Glutamatergic neuron (in vitro differentiated cells): ENCODE measurements at places on chromosomes 4 and X.

DNA sequence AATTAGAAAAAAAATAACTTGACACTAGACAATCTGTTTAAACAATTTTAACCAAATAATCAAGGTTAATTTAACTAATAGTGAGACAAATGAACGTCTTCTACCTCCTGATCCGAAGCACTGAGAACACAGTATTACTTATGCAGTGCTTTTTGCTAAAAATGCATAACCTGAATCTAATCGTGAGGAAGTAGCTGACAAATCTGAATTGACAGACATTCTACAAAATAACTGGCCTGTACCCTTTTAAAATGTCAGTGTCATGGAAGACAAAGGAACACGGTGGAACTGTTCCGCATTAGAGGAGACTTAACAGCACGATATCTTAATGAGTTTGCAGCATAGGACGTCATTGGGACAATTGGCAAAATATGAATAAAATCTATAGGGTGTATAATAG lies 631.2 kb upstream of the ZFP42 start:
- DNase-seq = no peak

DNA sequence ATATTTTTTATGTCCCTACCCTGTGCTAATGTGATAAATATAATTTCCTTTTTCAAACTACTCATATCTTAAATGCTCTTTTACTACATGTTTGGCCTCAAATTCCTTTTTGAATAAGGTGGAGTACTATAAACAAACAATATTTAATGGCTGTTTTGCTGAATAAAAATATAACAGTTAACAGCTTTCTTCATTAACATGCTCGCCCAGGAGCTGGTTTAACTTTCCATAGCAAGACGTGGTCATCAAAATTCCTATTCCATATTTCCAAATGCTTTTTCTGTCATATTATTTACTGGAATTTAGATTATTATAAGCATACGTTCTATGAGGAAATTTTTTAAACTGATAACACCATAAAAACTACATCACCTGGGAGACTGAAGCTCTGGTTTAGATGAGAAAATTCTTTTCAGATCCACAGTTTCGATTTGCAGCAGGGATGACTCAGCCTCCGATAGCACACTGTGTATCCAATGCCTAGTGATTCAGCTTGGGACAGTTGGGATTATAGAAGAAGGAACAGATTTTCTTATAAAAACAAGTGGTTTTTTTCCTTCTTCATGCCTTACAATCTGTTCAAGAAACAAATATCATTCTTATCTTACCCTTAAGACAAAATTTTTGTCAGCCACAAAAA lies 129.1 kb downstream of the FBXO8 start:
- DNase-seq = no peak

DNA sequence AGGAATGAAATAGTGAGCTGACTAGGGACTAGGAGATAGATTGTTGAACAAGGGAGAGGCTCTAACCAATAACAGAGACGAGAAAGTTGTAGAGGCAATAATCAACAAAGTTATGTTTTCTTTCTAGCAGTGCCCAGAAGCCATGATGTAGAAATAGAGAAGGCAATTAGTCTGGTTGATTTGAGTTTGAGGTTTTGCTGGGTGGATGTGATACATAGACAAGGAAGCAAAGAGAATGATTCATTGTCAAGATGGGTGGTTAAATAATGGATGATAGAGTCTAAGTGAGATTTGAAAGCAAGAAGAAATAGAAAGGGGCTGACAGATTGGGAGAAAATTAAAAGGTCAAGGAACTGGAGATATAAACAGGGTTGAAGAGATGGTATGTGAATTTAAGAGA lies 11.2 kb downstream of the RBM41 start:
- no peak for DNase-seq

- no peak for DNase-seq
Observed at GRCh38 chr4:48375651-48376304, 34.4 kb downstream of the SLAIN2 start.

GRCh38 chr4:81272671-81273070 lies 57.6 kb upstream of the PRKG2 start:
- no peak for DNase-seq

GRCh38 chr4:2101346-2102044 lies 42.4 kb downstream of the NAT8L start:
- DNase-seq = no peak
